ENCODE measurements at places on chromosomes 11 and 22.

- peak; percentile 40 for DNase-seq
Measured at GRCh38 chr11:102223859-102224258, 93.4 kb upstream of the BIRC3 start.

- DNase-seq = peak; percentile 25
Measured at GRCh38 chr11:60860943-60861342, 5.2 kb upstream of the PTGDR2 start.

DNA sequence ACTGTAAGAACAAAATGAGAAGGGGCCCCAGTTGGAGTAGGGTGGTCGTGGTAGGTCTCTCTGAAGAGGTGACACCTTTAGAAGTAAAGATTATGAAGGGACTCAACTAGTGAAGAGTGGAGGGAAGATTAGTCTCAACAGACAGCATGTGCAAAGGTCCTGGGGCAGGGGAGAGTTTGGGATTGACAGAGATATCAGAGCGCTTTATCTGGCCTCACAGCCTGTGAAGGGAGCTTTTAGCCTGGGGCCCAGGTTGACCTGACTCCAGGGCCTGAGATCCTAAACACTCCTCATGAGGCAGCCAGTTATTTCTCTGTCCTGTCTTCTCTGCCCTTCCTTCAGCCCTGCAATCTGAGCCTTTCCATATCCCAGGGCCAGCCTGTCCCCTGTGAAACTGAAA lies 16.2 kb downstream of the FGF3 start:
- DNase-seq = no peak

DNA sequence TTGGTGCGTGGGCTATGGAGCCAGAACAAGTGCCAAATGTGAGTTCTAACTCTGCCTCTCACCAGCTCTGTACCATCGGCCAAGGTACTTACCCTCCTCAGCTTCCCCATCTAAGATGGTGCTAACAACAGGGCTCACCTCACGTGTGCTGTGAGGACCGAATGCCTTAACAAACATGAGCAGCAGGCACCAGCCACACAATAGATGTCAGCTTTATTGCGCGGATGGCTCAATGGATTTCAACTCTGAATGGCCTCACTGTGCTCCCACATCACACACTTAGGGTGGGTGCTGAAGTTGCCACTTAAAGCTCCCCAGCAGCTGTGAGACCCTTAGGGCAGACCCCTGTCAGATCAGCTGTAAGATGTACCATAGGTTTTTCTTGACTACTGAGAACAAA lies 24.1 kb downstream of the RELT start:
- DNase-seq = no peak

DNA sequence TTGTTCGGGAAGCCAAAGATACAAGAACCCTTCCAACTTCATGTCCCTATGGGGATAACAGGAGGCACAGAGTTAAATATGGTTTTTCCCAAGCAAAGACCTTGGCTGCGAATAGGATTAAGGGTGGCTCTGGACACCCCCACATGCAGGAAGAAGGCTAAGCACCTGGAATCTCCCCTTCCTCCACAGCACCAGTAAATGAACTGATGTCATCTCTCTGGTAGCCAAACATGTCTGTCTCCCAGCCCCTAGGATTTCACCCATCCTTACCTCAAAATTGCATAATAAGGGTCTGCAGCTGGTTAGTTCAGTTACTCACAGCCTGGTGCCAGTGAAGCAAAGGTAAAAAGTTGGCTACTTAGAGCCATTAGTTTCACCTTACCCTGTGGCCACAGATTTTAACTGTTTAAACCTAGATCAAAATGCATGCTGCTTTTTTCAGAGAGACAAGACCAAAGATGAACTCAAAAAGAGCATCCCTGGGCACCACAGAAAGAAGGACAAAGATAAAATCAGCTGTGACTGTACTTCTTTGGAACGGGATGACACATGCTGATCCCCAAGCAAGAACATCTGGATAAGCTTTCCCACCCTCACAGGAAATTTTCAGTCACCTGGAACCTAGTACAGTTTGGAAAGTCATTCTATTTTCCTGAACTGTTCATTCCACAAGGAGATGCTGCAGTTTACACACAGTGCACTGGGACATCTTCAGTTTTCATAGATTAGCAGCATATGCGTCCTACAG lies 77.2 kb upstream of the AKIP1 start:
- DNase-seq = peak; percentile 72

- no peak for DNase-seq
Measured at GRCh38 chr11:75422248-75423231, 10.5 kb downstream of the KLHL35 start.

DNA sequence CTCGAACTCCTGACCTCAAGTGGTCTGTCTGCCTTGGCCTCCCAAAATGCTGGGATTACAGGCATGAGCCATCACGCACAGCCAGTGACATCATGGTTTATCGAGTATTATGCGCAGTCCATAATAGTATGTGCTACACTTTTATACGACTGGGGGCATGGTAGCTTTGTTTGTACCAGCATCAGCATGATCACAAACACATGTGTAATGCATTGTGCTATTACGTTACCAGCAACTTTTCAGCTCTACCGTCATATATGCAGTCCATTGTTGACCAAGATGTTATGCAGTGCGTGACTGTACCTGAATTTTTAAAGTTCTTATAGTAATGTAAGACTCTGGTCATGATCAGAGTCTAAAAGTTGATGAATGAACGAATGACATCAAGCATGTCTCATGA lies 67.9 kb downstream of the ZC3H12C start:
- DNase-seq = no peak

DNA sequence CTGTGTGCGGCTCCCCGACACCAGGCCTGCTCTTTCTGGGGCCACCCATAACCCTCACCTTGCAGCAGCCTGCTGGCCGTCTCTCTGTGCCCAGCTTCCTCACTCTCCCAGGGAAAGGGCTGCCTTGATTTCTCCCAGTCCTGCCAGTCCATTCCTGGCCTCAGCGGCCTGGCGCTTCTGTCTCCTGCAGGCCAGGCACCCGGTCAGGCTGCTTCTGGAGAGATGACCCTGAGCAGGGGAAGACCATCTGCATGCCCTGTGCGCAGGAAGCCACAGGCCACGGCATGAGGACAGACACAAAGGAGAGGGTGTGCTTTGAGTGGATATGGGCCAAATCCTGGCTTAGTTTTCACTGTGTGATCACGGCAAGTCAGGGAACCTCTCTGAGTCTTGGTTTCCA lies 86.2 kb downstream of the TSPAN18 start:
- DNase-seq = no peak

DNA sequence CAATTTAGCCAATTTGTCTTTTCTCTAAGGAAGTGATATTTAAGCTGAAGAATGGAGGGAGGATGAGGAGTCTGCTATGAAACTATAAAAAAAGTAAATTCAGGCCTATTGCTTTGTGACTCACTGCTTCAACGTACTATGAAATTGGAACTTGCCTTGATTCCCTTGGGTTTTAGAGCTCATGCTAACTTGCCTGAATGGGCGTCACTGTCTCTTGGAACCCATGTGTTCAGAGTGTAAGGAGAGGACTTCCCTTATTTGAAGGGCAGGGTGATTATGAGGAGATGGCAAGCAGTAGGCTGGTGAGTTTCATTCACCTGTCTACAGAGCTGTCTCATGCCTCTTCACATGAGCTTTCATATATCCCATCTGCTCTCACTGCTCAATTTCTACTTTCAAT lies 28.7 kb upstream of the WT1 start:
- no peak for DNase-seq

DNA sequence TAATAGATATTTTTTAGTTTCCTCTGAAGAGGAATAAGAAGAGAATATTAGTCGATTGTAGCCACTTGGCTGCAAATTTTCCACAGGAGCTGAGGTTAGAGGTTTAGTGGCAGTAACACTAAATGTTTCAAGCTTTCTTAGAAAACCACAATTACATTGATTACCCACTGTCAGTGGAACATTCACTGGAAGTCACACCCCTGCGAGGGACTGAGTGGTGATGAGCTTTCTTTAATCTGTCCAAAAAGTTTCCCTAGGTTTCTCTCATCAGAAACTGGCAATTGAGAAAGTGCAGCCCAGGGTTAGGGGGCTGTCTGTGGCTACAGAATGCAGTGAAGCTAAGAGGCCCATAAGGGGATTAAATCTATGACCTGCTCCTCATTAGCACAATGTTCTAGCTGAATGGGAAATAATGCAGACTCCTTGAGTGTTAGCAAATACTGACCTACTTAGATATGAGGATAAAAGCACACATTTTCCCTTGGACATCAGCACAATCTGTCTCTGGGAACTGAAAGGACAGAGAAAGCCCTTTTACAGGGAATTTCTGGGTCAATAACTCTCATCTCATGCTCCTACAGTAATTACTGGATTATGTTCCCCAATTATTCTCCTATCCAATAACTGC lies 189.5 kb downstream of the FAM76B start:
- DNase-seq = no peak

DNA sequence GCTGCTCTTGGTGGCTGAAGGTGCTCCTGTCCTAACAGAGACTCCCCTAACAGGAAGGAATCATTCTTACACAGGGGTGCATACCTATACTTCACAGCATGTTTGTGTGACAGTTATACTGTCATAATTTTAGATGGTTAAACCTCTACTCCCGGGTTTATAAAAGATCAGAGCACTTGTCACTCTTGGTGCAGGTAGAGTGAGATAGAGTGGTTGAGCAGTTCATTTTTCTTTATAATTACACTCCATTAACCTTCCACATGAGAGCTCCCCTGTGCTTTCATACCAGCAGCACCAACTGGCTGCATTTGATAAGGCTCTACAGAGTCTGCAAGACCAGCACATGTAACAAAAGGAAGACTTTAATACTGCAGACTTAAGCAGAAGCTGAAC lies 72.9 kb downstream of the LARGE2 start:
- no peak for DNase-seq

- no peak for DNase-seq
Measured at GRCh38 chr22:37148031-37148651, 1.6 kb downstream of the IL2RB start.

DNA sequence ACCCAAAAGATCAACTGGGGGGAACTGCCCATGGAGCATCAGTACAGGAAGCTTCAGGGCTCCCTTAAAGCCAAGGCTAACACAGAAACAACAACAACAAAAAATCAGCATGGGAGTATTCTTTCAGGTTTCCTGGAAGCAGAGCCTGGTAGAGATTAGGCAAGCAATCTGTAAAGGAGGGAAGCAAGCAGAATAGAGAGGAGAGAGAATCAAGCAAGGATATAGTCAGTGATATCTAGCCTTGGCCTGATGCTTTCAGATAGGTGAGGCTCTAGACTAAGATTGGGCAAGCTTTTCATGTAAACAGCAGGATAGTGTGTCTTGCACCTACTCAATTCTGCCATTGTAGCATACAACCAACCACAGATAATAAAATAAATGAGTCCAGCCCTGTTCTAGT lies 44.4 kb upstream of the FAT3 start:
- no peak for DNase-seq

DNA sequence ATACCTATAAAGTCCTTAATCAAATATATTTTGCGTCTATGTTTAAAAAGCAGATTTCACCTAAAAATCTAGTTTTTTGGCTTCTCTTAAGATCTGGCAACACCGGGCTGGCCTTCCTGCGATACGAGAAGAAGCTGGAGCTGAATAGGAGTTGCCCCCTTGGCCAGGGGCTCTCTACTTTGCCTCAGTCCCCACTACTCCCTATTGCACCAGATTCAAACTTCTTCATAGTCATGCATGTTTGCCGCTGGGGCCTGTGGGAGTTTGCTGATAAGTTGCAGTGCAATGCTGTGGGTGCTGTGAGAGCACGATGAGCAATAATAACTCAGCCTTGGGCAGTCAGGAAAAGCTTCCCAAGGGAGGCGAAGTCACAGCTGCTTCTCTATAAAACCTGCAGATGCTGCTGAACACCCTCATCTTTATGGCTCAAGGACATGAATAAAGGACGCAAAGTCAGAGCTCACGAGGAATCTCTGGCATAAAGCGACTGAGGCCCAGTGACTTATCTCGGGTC lies 15.2 kb upstream of the EIF3D start:
- peak; percentile 96 for DNase-seq

DNA sequence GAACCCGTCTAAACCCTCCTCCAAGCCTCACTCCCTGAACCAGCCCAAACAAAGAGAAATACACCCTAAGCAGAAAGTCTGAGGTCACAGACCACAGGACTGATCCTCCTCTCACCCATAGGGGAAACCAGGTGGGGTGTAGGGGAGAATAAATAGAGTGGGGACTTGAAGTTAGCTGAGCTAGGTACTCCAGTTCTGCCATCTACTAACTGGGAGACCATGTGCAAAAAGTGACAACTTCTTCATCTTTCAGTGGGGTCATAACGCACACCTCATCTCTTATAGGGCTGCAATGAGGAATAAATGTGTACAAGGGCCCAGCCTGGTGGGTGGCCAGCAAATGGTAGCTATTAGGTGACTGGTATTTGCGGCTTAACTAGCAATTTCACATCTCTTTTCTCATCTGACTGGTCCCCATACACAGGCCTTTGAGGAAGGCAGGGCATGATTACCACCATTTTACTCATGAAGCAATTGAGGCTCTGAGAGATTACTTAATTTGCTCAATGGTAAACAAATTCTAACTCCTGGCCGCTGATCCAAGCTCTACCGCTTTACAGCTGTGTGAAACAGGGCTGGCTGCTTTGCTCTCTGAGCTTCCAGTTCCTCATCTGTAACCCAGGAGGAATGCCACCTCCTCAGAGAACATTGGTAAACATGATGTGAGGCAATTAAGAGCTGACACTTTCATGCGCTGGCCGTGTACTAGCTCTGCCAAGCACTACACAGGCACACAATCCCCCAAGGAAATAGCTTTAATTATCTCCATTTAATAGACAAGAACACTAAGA lies 16.6 kb downstream of the TBC1D10A start:
- no peak for DNase-seq

DNA sequence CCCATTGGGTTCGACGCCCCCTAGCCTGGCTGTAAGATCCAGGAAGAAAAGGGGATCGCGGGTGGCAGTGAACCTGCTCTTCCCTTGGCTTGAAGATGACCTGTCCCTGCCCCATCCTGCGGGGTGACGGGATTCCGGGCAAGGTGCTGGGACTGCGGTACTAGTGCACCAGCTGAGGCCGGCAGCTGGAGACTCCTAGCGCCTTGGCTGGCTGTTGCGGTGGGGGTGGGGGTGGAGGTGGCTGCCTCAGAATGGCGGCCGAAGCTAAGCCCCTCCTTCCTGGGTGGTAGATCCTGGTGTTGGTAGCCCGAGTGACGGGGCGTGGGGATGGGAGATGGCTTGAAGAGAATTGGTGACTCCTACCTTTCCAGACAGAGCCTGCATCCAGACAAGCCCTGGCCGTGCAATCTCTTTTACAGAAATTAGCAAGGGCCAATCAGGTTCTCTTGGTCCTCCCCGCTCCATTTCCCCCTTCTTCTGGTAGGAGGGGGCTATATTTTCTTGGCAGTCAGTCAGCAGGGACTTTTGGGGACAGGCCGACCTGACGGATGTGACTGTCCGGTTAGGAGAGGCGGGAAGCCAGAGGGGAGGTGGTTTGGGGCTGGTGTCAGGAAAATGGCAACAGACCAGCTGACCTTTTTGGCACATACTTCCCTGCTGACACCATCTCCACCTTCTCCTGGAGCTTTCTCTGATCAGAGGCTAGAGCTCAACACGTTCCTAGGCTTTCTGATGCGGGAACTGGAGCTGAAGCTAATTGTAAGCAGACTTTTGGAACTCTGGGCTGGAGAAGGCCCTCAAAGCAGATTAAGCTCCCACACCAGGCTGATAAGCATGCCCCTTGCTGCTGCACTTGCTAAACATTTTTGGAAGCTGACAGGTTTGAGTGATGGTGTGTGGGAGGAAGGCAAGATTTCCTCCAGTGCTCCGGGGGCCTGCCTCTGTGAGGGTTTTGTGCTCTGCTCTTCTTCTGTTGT lies 2.0 kb downstream of the NAV2 start:
- peak; percentile 62 for DNase-seq

GRCh38 chr11:78784321-78785061 lies 209.8 kb upstream of the NARS2 start:
- peak; percentile 31 for DNase-seq

GRCh38 chr11:9525116-9525515 lies 48.4 kb upstream of the WEE1 start:
- peak; percentile 31 for DNase-seq

GRCh38 chr22:48950151-48950915 lies 877.3 kb downstream of the BRD1 start:
- DNase-seq = no peak

Data from cardiac fibroblast (primary cell).